ENCODE measurements at places on chromosomes 3 and 15.
A peak's percentile ranks its signal among the peaks of the same experiment; 100 is the strongest.

DNA sequence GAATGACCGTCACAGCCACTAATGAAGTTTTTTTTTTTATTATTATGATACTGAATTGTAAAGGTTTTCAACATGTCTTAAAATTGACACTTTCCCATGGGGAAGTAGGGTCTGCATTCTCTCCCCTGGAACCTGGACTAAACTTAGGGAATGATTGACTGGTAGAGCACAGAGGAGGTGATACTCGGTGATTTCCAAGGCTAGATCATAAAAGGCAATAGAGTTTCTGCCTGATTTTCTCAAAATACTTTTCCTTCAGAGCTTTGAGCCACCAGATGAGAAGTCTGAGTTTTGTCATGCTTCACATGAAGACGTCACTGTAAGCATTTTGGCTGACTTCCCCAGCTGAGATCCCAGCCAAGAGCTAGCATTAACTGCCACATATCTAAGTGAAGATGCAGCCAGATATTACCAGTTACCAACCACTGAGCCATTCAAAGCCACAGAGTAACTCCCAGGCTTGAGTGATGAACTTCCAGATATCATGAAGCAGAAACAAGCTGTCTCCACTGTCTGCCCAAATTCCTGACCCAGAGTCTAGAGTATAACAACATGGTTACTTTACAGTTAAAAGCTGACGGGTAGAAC, 105.8 kb downstream of the LSAMP start:
- no peak for DNase-seq

DNA sequence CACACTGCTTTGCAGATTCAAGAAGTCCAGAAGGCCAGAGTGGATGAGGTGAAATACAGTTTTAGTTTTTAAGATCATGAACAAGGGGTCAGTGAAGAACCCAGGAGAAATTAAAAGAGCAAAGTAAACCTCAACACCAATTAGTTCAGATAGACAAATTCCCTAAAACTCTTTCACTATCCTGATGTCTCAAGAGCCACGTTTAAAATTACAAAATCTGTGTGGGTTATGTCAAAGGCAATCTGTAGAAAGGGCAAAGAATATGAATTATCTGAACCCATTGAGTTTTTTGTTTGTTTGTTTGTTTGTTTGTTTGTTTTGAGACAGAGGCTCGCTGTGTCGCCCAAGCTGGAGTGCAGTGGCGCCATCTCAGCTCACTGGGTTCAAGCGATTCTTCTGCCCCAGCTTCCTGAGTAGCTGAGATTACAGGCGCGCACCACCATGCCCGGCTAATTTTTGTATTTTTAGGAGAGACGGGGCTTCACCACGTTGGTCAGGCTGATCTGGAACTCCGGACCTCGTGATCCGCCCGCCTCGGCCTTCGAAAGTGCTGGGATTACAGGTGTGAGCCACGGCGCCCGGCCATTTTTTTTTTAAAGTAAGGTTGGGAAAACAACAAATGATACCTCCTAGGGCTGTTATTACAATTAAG, 32.1 kb upstream of the ST3GAL6 start:
- no peak for DNase-seq

DNA sequence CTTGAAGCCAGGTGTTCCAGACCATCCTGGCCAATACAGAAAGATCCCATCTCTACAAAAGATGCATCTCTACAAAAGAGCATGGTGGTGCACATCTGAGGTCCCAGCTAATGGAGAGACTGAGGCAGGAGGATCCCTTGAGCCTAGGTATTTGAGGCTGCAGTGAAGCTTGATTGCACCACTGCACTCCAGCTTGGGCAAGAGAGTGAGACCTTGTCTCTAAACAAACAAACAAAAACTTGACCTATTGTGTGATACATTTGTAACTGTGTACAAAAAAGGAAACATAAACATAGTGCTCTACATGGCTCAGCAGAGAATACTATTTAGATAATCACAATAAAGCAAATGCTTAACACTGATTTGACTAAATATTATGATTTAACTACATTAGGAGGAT, 18.7 kb downstream of the ANPEP start:
- DNase-seq: no peak

- DNase-seq: no peak
Observed at GRCh38 chr3:182959474-182960350, 20.6 kb downstream of the DCUN1D1 start.

DNA sequence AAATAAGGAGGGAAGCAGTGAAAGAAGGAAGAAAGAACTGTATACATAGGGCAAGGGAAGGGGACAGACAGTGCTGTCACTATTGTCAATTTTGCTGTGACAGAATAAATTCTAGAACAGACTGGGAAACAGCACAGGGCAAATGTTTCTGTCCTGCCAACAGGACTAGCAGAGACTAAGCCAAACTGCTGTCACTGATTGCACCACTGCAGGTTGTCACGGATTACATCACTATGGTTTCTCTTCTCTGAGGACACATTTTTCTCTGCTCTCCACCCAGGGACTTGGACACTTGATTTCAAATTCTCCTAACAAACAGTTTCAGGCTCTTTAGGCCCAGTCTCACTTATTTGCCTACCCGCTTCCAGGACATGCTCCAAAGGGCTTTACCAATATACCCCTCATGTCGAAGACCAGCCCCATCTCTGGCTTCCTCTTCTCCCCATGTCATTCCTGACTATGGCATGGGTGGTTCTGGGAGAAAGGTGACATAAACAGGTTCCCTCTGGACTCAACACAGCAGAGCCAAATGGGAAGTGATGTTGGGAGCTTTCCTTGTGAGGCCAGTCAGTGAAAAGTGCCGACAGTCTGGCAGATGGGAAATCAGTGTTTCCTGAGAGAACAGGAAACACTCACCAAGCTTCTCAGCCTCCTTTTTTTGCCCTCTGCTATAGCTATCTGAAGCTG, 70.2 kb upstream of the ST3GAL6 start:
- DNase-seq: no peak

DNA sequence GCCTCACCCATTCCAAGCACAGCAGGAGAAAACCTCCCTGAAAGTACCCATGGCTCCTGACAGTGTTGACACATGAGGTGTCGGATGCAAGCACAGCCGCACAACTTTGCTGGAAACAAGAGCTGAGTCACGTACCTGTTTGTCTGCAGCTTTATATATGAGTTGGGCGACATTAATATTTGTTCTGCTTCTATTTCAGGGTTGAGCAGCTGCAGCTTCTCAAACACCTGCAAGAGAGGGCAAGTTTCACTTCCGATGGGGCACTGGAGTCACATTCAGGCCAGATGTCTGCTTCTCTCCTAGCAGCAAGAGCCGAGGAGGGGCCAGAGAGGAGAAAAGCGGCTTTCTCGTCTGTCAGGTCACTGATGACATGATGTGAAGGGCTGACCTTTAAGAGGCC, 88.0 kb downstream of the NUP210 start:
- DNase-seq: no peak

GRCh38 chr3:148763986-148764935, 63.4 kb upstream of the CPB1 start:
- no peak for DNase-seq

- no peak for DNase-seq
Observed at GRCh38 chr15:60204131-60204885, 193.5 kb downstream of the ANXA2 start.

- DNase-seq: peak; percentile 88
Observed at GRCh38 chr3:133494469-133494868, 79.0 kb upstream of the CDV3 start.

- DNase-seq: no peak
Observed at GRCh38 chr3:99817047-99817436, 620 bp upstream of the CMSS1 start.

DNA sequence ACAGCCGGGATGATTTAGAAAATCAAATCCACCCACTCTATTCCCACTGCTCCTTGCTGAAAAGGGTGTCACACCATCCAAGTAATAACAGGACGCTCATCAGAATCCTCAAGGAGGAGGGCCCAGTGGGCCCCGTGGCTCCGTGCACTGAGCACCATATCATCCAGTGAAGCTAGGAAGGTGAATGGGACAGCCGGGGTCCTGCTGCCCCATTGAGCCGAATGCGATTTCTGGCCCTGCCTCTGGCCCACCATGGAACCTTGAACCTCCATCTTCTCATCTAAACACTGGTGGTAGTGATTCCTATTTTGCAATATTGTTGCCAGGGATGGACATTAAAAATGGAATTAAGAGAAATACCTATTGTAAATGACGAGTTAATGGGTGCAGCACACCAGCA, 99.1 kb upstream of the SLC6A11 start:
- no peak for DNase-seq

DNA sequence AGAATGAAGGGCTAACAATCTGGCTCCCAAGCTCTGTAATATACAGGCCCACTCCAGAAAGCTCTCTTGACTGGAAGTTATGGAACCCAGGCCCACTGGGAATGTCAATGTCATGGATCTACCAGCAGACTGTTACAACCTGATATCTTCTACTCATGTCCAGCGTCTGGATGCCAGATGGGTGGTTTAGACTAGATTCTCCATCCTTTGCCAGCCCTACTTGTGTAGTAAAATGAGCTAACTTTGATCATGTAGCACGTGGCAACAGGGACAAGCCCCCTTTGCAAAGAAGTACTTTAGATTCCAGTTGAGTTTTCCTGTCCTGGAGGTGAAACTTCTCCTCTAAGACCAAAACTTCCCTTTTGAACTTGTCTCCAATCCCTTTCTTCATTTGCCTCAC, 55.1 kb downstream of the HEG1 start:
- DNase-seq: no peak

DNA sequence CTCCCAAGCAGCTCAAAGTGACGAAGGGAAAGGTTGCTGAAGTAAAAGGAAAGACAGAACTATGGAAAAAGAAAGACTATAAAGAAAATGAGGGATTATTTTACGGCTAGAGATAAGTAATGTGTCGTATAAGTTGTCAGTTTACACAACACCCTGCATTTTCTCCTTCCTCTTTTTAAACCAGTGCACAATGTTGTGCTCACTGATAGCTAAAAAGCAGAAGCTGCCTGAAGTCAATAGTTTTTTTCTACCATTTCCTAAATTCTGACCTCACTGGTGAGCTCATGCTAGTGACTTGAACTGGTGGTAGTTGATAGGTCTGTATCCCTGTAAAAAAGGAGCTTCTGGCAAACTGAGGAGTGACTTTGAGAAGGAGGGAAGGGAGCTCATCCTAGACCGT, 368.6 kb upstream of the GBE1 start:
- DNase-seq: no peak

DNA sequence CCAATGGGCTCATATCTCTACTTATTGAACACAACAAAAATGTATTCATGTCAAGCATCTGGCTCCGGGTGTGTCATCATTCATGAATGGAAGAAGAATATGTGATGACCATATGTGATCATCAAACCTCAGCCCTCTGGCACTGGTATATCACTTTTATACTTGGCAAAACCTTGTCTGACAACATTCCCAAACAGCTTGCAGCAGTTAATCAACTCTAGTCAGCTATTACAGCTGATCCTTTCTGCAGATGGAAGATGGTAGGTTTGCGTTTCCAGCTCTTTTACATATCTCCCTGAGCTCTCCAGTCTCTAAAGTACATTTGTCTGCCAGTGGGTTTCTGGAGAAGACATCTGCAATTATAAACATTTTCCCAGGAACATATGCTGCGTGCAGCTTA, 6.6 kb downstream of the PLSCR5 start:
- DNase-seq: no peak

GRCh38 chr3:106130384-106131198, 261.8 kb upstream of the CBLB start:
- DNase-seq: no peak

DNA sequence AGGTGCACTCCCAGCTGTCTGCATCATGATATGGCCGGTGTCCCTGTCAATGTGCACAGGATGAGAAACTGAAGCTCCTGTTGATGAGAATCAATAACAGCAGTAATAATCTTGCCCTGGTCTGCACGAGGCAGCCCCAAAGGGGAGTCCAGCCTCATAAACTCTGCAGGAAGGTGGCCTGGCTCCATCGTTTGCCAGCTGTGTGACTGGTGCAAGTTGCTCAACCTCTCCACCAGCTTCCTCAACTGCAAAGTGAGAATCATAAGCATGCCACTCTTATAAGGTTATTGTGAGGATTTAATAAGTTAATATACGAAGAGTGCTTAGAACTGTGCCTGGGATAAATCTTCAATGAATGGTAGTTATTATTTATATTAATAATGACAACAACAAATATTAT, 203.4 kb upstream of the HES1 start:
- DNase-seq: no peak

DNA sequence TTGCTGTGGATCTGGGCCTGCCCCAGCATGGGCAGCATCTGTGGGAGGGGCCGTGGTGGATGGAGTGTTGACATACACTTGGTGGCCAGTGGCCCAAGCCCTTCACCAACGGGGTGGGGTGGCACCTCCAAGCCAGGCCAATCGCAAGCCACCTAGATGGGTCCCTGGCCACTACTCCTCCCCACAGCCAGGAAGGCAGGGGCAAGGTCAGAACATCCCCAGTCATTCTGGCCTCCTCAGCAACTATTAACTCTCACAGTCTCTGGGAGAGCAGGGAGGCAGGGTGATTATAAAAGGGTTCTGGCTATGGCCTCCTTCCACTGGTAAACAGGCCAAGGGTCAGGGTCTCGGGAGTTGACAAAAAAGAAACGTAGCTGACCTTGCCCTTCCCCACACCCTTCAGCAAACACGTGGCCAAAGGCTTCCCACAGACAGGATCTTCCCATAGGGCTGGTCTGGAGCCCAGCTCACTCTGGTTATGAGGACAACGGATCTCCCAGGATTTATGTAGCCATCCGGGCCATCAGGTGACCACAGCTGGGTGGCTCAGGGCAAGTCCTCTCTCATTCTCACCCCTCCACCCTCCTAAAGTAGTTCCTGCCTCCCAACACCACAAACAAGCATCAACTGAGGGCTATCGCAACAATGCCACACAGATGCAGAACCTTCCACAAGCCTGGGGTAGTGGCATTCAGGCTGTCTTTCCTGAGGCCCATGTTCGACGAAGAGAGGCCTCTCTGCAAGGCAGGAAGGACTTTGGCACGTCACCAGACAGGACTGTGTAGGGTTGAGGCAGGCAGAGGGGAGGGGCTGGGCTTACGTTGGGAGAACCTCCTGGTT, 18.9 kb downstream of the TLE3 start:
- no peak for DNase-seq

DNA sequence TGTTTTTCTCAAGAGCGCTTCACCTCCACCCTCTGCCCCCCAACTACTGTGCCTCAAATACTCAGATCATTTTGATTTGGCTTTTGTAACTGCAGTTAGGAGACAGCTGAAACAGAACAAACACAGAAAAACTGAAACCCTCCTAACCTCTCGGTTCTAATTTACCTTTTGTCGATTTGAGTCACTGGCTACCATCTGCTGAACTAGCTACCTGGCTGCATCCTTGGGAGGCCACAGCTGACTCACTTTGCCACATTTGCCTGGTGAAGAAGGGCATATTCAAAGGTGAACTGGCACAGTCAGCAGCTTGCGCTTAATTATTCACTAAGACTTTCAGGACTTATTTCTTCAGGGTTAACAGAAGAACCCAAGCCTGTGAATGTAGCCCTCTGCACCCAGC, 117.7 kb downstream of the FOXB1 start:
- DNase-seq: peak; percentile 39

- no peak for DNase-seq
Observed at GRCh38 chr15:92924216-92924615, 24.1 kb downstream of the CHD2 start.

DNA sequence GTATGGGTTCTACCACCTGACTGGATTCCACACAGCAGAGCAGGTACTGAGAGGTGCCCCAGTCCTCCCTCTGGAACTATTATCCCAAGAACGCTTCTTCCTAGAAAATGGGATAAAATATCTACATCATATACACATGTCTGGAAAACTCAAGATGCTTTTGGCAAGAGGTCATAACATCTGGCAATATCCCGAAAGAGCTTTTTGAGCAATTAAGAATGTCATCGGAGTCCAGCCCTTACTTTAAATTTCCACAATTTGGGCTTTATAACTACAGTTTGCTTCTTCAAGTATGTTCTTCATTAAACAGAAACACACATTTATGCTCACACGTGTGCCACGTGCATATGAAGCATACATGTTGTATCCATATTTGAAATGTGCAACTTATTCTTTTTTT, 365.9 kb upstream of the THBS1 start:
- DNase-seq: no peak
